ENCODE measurements at places on chromosomes 3 and 15.

DNA sequence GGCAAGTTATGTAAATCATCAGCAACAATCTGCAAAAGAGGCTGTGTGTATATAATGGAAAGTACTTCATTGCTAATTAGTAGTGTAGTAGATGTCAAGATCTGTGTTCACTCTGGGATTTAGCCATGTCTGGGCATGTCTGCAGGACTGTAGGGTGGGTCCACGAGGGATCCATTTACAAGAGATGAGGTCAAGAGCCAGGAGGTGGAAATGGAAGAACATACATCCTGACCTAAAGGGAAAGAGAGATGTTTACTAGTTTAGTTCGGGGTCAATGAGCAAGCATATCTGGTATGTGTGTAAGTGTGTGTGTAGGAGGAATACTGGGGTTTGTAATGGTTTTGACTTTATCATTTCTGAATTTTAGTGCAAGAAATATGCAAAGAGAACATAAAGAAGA is 171.5 kb upstream of the NANOGP8 start:
- DNase-seq: no peak

- no peak for DNase-seq
These were observed 14.4 kb downstream of the MSL2 start for GRCh38 chr3:136181741-136182140.

GRCh38 chr3:49471856-49472495 is 1.9 kb downstream of the DAG1 start:
- no peak for DNase-seq

DNA sequence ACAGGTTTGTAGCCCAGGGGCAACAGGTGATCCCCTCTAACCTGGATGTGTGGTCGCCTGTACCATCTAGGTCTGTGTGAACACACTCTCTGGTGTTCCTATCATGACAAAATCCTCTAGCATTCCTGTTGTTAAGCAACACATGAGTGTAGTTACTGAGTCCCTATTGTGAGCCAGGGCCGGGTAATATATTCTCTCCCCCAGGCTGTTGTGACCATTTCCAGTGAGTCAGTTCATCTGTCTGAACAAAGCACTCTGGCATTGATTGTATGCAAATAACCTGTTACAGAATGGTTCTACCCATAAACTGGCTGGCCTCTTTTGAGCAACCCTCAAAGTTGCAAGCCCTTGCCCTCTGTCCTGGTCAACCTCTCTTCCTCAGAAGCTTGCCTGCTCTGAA is 2.6 kb upstream of the FLNB start:
- DNase-seq: peak; percentile 94

- DNase-seq: no peak
These were observed 226.1 kb downstream of the TLE3 start for GRCh38 chr15:69871511-69872134.

GRCh38 chr3:142664311-142664710 is 59.5 kb upstream of the TRPC1 start:
- DNase-seq: no peak

DNA sequence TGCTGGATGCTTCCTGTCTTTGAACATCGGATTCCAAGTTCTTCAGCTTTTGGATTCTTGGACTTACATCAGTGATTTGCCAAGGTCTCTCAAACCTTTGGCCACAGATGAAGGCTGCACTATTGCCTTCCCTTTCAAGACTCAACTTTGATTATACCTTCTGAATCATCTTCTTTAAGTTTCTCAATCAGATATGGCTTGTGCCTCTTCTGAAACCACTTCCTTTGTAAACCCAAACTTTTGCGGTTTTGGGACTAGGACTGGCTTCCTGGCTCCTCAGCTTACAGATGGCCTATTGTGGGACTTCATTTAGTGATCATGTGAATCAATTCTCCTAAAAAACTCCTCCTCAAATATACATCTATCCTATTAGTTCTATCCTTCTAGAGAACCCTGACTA is 47.1 kb upstream of the CADPS start:
- DNase-seq: no peak

DNA sequence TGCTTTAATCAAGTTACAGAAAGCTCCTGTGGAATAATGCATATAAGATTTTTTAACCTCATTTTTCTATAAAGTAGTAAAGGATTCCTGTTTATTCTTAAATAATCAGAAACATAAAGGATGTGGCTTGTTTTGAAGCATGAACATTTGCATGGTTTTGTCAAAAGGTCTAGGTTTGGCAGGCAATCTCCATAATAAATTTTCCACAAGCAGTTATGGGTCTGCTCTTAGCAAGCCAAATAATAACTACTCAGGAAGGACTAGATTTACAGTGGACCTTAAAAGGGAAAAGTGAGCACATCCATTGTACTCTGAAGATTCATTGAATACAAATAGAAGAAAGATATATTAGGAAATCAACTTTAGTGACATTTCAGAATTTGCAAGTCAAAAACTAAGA is 407.3 kb upstream of the CBLB start:
- no peak for DNase-seq

- DNase-seq: no peak
These were observed 1032.8 kb upstream of the EPHA6 start for GRCh38 chr3:95781598-95781997.

DNA sequence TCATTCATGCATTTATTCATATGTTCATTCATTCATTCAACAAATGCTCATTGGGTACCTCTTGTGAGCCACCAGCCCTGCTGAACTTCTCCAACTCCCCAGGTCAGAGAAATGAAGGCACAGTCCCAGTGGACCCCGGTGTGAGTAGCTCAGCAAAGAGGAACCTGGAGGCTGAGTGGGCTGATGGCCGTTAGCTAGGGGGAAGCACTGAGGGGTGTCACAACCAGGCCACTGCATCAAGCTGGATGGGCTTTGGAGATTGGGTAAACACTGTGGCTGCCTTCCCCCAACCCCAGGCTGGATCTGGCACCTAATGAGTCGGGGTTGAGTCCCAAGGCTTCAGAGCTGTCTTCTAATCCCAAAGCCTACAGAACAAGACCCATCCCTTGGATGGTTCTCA is 12.1 kb upstream of the ALAS1 start:
- no peak for DNase-seq

DNA sequence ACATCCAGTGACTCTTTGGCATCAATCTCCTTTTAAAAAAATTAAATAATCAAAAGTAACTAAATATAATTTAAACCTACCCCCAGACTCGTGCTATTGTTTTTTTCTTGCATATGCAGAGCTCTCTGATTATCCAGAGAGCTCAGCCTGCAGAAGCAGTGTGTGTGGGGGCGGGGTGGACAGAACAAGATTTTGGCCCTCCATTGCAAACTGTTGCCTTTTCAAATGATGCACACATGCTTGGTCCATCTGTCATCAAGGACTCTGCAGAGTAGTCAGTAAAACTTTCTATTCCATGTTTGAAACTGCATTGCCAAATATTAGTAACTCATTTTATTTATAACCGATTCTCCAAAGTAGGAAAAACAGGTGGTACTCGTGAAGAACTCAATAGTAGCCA is 28.6 kb upstream of the STXBP5L start:
- DNase-seq: no peak

GRCh38 chr3:141605883-141606282 is 119.1 kb downstream of the RASA2 start:
- no peak for DNase-seq

GRCh38 chr15:80334521-80334920 is 69.7 kb upstream of the ARNT2 start:
- DNase-seq: no peak

DNA sequence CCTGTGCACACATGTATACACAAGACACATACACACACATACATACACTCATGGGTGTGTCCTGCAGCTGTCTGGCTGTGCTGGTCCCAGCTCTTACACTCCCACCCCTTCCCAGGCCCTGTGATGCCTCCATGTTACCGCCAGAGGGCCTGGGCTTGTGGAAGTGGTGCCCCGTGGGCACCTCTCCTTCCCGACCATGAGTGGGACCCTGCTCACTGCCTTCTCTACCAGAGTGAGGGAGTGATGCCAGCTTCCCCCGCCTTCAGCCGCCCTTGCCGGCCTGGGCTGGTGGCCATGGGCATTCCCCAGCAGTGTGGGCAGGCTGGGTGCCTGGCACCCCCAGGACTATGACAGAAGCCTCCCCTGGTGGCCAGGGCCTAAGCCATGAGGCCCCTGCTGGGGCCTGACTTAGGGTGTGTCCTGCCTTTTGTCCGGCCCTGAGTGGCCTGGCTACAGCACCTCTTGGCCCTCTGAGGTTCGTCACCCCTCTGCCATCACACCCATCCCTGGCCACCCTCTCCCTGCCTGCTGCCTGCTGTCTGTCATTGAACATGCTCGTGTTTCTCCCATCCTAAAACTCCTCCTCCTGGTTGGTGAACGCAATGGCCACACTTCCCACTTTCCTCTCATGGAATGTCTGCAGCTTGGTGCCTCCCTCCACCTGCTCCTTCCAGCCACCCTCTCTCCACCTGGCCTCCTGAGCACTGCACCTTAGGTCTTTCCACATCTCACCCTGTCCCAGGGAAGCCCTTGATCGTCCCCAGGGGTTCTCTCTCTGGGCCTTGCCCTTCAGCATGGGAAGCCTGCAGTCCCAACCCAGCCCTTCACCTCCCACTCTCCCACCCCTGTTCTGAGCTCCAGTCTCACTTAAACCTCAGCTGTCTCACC is 14.6 kb downstream of the HDAC11 start:
- DNase-seq: peak; percentile 62

DNA sequence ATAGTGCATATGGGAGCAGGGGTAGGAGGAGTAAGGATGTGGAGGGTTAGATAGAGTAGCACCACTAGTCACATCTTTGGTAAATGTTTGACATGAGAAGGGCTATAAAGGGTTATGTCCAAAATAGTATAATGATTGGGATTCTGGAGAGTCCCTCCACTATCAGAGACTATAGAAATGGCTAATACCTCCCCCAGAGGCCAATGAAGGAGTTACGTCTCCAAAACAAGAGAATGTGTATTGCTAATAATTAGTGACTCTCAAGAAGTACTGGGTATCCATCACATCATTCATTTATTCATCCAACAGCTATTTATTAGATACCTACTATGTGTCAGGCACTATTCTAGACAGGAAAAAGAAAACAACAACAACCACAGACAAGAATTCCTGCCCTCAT is 203.7 kb upstream of the UMPS start:
- no peak for DNase-seq

DNA sequence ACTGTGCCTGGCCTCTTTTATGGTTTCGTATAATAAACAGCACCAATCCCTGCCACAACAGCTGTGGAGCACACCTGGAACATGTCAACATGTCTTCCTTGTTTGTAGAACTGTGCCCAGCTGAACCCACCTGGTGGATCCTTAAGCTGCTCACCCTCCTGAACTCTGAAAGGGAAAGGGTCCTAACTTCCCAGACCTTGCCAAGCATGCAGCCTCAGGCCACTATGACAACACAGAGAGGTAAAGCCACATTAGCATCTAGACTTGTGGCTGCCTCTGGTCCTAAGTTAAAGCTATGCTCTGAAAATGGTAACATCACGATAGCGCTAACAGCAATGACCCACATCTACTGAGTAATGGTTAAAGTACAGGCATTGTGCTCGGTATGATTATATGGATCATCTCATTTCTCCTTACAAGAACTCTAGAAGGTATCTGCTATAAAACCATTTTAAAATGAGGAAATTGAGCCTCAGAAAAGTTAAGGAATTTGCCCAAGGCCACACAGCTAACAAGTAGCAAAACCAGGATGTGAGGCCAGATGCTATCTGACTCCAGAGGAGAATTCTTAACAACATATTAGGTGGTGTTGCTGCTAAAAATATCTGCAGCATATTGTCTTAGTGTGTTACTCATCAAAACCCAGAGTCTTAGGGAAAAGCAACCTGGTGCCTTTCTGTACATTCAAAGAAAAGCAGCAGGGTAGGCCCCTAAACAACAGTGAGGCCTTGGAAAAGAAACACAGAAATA is 23.1 kb upstream of the HERC1 start:
- DNase-seq: peak; percentile 91
